ENCODE measurements at places on chromosomes 3 and 15.

DNA sequence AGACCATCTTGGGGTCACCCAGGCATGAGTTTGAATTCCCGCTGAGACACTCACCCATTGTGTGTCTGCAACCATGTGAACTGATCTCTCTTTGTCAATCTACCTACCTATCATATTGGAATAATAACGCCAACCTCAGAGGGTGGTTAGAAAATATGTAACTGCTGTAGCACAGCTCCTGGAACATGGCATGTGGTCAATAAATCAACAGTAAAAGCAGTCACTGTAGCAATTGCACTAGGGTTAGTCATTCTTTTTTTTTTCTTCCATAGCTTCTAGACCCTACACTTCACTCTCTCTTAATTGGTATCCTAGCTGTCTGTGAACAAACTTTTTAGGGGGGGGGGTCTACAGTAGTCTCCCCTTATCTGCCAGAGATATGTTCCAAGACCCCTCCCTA, 64.2 kb upstream of the SLCO2A1 start:
- no peak for DNase-seq

GRCh38 chr15:80611543-80612080, 83.5 kb upstream of the ABHD17C start:
- DNase-seq: no peak

- no peak for DNase-seq
Measured at GRCh38 chr3:62768896-62769295, 106.3 kb downstream of the CADPS start.

GRCh38 chr3:8739757-8740504, 6.3 kb downstream of the CAV3 start:
- DNase-seq: no peak

DNA sequence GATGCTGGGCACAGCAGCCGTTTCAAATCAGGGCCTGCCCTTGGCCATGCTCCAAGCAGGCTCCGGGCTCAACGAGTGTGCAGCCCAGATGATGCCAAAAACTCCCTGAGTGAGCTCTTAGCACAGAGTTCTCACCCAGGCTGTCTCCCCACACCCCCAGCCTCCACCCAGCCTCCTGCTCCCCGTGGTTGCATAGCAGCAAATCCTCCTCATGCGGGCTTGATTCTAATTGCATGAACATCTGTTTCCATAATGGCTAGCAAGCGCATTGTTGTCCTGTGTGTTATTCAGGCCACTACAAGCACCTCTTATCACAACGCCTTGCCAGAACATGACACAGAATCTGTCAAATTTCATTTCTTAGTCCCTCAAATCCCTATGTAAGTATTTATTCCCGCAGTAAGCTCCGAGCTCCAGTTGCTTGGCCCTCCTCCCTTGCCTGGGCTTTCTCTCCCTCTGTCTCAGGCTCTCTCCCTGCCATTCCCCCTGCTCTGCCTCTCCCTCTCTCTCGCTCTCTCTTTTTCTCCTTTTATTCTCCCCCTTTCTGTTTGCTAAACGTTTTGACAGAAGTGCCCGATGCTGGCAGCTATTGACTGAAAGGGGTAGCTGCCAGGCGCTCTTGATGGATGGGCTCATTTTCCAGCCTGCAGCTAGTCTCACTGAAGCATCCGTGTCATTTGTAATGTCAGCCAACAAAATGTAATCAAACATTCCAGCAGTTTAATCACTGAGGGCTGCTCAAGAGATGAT, 306.5 kb downstream of the IL20RB start:
- no peak for DNase-seq

- DNase-seq: no peak
Measured at GRCh38 chr3:67819447-67819846, 165.0 kb upstream of the SUCLG2 start.

- no peak for DNase-seq
Measured at GRCh38 chr3:100197876-100198275, 62.9 kb upstream of the TBC1D23 start.

- peak; percentile 18 for DNase-seq
Measured at GRCh38 chr15:81410318-81410753, 36.3 kb upstream of the TMC3 start.

GRCh38 chr3:76177610-76178009, 392.3 kb upstream of the ZNF717 start:
- no peak for DNase-seq

GRCh38 chr3:178457511-178457910, 78.7 kb upstream of the KCNMB2 start:
- DNase-seq: no peak

- no peak for DNase-seq
Measured at GRCh38 chr15:31857194-31857593, 173.1 kb upstream of the CHRNA7 start.

GRCh38 chr3:72414481-72415016, 433.7 kb downstream of the SHQ1 start:
- DNase-seq: no peak

GRCh38 chr3:79947957-79948356, 180.2 kb upstream of the ROBO1 start:
- DNase-seq: no peak

DNA sequence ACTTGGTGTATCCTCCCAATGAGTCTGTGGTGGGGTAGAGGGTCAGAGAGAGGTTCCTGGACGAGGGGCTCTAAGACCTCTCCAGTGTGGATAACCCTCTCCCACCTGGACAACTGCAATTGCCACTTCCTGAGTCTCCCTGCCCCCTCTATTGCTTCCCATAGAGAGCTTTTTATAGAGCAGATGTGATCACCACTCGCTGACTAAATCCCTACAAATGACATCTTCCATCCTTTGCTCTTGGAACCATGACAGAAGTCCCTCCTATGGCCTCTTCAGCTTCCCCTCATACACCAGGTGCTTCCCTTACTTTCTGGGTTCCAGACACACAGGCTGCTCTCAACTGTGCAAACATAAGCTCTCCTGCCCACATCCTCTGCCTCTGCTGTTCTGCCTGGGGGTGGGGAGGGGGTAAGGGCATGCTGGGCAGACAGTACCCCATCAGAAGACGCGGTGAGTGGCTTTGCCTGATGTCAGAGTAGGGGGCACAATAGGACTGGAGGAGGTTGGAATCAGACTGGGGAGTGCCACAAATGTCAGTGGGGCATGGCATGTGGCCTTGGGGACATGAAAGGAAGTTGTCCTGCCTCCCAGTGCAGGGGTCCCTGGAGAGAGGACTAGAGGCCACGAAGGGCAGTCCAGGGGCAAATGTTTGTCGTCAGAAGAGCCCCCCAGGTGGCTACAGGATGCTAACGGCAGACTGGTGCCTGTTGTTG, 15.2 kb downstream of the ITIH3 start:
- DNase-seq: no peak

- DNase-seq: no peak
Measured at GRCh38 chr3:174767853-174768382, 91.2 kb upstream of the NAALADL2 start.

DNA sequence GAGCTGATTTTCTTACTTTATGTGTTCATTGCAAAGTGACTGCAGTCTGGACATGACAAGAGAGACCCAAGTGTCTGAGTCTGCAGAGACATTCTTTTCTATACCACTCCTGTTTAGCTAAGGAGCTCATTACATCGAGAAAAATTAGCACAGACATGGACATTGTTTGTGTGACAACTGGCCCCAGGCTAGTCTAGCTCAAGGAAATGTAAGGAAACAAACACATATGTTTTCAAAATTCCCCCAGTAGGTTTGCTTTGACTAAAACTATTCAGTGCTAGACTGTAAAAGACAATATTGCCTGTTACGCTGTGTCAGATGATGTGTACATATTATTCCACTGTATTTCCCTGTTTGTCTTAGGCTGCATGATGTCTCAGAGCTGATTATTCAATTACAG, 40.9 kb downstream of the TPRG1 start:
- DNase-seq: no peak

DNA sequence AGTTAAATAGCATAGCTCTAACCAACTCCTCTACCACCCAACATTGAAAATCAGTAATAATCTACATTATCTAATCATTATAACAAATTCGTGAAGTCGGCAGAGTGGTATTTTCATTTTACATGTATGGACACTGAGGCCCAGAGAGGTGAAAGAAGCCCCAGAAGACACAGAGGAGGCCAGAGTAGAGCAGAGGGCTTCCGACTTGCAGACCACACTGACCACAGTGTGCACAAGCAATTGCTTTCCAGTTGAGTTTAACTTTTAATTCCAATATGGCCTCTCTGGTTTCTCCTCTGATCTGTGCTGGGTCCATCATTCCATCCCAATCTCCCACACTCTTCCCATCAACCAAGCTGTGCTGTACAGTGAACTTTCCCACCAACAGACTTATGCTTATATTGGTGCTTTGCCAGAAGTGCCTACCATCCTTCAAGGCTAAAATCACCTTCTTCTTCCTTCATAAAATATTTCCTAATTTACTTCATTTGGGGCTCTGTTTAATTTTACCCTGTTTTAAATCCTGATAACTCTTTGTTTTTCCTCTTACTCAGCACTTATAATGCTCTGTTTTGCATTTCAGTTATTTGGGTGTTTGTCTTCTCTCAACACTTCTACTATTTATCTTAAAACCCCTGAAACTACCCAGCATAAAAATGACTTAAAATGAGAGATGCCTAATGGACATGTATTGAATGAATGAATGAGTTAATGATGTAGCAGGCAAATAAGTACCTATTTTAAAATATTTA, 81.8 kb upstream of the TNFSF10 start:
- DNase-seq: no peak

DNA sequence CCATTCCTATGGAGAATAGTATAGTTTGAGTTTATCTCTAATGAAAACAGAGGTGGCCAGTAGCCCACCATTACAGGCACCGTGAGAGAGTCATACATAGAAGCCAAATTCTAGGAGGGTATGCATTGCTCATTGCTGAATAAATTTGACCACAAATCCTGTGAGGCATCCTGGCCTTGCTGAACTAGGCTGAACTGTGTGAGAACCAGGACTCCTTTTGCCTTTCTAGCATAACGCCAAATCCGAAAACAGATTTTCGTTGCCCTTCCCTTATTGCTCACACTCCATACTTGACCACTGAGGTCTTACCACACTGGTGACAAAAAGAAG, 50.4 kb downstream of the SLC2A2 start:
- no peak for DNase-seq

GRCh38 chr3:163548015-163548414, 1530.3 kb downstream of the SI start:
- no peak for DNase-seq

DNA sequence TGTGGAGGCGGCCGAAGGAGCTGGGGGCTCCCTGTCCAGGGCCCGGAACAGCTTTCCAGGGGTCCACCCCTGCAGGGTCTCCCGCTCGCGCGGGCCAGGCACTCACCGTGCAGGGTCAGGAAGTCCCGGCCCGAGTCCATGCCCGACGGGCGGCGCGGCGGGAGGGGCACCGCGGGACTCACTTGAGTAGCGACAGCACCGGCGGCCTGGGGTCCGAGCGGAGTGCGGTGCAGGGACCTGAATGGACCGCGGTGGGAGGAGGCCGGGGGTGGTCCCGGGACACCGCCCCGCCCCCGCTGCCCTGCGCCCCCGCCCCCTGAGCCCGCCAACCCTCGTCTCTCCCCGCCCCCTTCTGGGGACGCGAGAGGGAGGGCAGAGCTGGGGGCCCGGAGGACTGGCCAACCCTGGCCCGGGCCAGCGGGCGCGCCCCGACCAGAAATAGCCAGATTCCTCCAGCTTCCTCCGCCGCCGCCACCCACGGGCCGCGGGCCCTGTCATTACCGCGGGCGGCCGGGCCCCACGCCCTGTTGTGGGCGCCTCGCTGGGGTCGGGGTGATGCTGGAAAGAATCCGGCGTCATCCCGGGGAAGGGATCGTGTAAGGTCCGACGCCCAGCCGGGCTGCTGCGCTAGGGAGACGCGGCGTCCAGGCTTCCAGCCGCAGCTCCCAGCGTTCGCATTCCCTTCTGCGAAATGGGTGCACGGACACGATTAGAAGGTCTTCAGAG, at the start of gene PLCD1:
Gene PLCD1 (minus strand): TSS at position 243 of the 726 bp plus-strand sequence. CDS start 103 bp downstream, at position 140.
- DNase-seq: peak; percentile 55

- DNase-seq: no peak
Measured at GRCh38 chr3:147413686-147414389, 4.7 kb downstream of the ZIC1 start.

- no peak for DNase-seq
Measured at GRCh38 chr15:61083081-61083787, 145.9 kb downstream of the RORA start.
